ENCODE measurements at places on chromosomes 3 and 15.

GRCh38 chr3:127615631-127616305 is 13.2 kb upstream of the PODXL2 start:
- DNase-seq = no peak

GRCh38 chr15:100207053-100207452 is 134.7 kb downstream of the ADAMTS17 start:
- no peak for DNase-seq

DNA sequence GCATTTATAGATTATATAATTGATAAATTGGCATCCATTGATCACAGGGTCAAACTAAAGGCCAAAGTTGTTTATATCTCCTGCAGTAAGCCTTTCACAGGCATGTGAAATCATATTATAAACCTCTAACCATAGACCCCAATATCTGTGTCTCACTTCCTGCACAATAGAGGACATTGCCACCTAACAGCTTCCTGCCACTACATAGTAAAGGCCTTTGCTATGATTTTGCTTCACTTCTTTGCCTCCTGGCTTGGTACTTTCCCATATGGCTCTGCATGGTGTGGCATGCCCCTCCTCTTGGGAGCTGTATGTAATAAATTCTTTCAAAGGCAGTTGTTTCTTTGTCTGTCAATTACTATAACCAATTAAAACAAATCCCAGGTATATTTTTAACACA is 20.4 kb downstream of the ZNF662 start:
- DNase-seq = no peak

DNA sequence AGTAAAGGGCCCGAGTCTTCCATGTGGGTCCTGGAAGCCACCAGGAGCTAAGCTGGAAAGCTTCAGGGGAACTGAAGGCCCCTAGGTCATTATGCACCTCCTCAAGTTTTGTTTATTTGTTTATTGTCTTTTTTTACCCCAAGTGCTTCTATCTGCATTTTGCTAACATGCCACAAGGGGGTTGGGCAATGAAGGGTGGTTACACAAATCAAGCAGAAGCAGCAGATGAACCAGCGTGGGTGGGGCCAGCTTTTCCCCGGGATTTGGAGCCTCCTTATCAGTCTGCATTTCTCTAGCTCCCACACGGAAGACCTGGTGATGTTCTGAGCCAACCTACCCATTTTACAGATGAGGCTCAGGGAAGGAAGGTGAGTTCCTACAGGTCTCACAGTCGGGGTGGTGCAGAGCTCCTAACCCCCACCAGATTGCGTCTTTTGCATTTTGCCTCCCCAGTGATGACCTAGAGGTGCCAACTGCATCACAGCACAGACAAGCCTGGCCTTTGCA is 16.8 kb downstream of the TMC3 start:
- DNase-seq = no peak

DNA sequence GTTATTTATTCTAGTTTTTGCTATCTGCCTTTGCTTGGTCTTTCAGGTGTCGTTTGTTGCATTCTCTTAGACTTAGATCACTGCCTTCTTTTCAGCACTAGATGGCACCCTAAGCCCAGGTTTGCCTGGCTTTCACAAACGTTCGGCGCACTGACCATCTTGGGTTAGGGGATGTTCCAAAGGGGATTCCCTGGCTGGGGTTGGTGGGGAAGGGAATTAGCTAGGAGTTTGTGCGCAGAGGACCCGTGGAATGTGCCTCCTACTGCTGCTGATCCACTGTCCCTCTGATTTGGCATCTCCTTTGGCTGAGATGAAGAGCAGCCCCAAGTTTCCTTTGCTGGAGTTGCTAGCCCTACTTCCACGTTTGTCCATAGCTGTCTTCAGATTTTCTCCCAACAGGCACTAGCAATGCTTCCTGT is 33.9 kb downstream of the PFN2 start:
- peak; percentile 53 for DNase-seq

- no peak for DNase-seq
Observed at GRCh38 chr3:186935133-186935532, 4.8 kb downstream of the ST6GAL1 start.

DNA sequence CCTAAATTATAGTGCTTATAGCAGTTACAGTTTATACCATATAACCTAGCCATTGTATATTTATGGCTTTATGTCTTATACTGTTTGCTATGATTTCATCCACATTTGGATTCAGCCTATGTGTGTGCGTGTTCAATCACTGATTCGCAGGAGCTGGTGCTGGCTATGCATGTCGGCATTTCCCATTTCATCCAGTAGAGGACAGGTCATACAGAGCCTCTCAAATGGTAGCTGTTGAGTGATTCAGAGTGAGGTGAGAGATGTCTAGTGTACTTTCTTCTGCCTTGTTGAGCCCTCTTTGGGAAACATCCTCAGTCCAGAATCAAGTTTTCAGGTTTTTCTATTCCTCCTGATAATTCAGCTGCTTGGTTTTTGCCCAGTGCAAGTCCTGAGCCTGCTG is 76.1 kb downstream of the FRMD4B start:
- DNase-seq = no peak

DNA sequence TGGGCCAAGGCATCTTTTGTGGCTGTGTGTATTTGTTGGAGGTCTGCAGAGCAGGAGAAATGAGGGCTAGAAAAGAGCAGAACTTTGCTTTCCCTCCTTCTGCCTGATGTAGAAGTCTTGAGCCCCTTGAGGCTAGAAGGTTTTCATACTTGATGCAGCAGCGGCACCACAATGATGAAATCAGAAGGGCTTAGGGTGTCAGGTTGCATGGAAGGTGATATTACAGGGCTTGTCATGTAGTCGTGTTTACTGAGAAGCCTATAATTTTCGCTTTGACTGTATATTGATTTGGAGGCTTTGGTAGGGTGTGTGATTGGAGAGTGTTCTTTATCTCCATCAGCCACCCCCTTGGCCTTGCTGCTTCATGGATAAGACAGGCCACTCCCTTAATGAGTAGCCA is 339.8 kb downstream of the THSD4 start:
- peak; percentile 73 for DNase-seq

DNA sequence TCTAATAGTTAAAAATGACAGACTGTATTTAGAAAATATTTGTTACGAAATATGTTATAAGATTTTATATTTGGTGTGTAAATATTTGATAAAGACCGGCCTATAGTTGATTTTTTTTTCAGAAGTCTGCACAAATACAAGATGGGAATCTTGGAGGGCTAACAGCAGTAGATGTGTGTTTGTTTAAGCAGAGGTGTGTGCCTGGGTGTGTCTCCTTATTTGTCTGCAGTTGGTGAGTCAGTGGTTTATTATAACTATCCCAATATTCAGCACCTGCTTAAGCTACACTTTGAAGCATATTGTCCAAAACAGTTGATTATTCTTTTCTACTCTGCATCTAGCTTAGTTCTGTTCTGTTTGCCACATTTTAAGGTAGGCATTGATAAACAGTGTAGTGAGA is 12.4 kb downstream of the GLCE start:
- DNase-seq = no peak

GRCh38 chr3:112767177-112767576 is 79.5 kb downstream of the CD200R1L start:
- no peak for DNase-seq

DNA sequence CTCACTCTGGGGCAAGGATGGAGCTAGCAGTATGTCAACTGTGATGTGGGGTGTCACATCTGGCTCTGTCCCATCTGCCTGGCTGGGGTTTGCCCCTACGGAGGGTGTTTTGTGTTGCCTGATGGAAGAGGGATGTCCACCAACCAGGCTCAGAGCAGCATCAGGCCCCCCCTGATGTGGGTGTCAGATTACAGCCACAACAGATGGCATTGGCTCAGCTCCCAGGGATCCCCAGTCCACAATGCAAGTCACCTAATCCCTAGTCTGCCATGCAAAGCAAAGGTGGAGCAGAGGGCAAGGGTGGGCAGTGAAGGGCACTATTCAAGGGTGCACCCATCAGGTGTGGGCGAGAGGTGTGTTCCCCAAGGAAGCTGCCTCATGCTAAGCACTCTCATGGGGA is 48.9 kb upstream of the AMOTL2 start:
- DNase-seq = no peak

GRCh38 chr15:40254452-40254851 is 15.6 kb downstream of the PAK6 start:
- DNase-seq = no peak

DNA sequence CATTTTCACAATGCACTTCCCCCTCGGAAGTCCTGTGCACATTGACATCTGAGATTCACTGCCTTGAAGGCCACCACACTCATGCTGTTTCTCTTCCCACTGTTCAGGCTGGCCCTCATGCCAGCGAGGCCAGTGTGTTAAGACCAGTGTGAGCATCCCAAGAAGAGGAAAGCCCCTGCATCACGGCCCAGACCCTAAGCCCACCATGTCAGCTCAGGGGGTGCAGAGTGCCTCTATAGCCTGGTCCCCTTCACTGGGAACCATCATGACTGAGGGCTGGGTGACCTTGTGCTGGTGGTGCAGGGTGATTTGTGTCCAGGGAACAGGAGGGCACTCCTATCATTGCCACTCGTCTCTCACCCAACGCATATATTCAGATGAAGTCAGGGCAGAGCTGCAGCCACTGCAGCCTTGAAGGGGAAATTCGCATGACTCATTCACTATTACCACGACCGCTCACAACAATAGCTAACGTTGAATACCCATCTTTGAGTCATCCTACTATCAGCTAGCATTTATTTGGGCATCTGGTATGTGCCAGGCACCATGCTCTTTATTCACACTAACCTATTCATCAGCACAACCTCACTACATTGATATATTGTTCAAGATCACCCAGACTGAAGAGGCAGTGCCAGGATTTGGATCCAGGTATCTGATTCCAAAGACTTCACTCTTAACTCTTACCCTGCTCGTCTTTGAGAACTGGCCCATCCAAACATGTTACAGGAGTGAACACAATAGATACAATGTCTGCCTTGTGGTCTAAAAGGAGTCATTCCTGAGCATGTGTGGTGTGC is 58.8 kb upstream of the SLC6A11 start:
- DNase-seq = no peak

- DNase-seq = no peak
Observed at GRCh38 chr3:125431912-125432790, 57.0 kb upstream of the ZNF148 start.

- DNase-seq = no peak
Observed at GRCh38 chr15:39925112-39925842, 5.2 kb upstream of the GPR176 start.

DNA sequence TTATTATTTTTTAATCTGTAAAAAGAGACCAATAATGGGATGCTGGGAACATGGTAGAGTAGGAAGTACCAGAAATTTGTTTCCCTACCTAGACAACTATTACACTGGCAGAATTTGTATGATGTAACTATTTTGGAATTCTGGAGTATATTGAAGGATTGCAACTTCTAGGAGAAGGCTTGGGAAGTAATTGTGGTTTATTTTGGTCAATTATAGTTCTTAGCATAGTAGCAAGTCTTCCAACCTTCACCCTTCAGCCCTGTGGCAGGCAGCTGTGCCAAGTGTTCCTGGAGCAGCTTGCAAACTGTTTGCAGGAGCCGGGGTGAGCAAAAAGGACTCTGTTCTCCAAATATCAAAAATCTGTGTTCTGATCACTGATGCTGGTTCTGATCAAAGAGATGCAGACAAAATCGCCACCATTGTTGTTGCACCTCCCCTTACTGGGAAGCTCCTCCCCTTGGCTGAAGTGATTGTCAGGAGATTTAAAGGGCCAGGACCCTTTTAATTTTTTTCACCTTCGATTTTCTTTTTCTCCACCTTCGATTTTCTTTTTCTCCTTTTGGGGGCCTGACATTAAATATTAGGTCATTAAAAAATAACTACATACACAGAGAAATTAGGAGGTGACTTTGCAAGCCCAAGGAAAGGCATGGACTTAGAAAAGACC is 363.3 kb downstream of the SLC9A9 start:
- no peak for DNase-seq

DNA sequence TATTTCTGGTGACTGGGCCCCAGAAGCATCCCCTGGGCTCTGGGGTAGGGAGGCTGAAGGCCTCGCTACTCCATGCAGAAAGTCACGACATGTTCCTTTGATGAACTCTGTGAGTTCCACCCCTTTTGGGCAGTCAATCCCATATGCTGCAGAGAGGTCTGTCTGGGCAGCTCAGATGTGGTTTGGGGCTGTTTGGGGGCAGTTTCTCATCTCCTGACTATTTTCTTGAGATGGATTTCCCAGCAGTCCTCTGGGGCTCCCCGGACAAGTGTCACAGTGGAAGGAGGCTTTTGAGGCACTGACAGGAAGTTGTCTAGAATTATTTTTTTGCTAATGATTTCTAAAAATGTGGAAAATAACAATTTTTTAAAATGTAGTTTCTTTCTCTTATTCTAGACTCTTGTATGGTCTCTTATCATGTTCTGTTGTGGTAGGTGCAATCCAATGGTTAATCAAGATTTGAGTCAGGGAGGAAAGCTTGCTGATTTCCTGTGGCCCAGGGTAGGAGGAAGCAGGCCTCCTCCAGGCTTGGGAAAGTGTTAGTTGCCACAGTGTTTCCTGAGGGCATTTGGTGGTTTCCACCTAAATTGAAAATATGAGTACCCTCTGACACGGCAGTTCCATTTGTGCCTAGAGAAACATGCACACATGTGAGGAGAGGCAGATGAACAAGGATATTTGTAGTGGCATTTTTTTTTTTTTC is 19.9 kb upstream of the TATDN2 start:
- no peak for DNase-seq

- DNase-seq = no peak
Observed at GRCh38 chr3:156368189-156368588, 186.7 kb downstream of the SSR3 start.

- no peak for DNase-seq
Observed at GRCh38 chr3:105145511-105145910, 221.2 kb upstream of the ALCAM start.

DNA sequence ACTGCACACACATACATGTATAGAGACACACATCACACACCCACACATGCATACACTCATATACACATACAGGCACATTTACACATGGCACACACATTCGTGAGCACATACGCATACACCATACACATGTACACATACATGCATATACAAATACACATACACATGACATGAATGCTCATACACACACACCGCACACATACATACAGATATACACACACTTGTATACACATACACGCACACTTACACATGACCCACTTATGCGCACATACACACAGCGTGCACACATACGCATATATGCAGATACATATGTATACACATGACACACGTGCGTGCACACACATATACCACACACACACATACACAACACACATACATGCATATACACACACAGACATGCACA is 162.7 kb downstream of the LRRK1 start:
- DNase-seq = no peak

DNA sequence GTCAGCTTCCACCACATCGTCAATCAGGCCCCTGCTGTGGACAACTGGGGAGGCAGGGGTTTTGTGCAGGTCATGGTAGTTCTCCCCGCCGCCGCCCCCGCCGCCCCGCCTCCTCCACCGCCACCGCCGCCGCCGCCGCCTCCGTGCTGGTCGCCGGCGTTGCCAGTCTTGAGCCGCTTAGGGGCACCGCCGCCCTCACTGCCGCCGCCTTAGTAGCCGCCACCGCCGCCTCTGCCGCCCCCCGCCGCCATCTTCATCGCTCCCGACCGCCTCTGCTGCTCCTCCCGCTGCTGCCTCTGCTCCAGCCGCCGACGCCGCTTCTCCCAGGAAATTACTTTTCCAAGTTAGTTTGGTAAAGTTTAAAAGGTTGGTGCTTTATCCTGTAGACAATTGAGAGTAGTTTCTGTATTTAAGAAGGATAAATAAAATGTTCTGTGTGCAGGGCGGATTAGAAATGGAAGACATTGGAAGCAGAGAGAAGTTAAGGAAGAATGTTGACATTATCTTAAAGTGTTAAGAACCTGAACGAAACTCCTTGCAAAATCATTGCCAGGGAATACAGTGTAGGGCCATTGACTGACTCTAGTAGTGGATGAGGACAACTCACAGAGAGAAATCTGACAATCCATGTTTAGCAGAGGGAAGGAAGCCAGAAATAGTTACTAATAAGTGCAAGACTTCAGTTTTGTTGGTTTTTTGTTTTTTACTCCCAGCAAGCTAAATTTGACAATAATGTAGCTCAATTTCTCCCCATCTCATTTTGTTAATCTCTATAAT is 53.0 kb upstream of the GOLGA8A start:
- DNase-seq = no peak
